Esophagus squamous epithelium (tissue), 5 donors: ENCODE measurements at places on chromosomes 2 and 18.

- DNase-seq = no peak
Observed at GRCh38 chr2:138997856-138998517, 217.8 kb upstream of the NXPH2 start.

GRCh38 chr2:128187032-128187654 lies 96.1 kb downstream of the UGGT1 start:
- no peak for DNase-seq

- DNase-seq = no peak
Observed at GRCh38 chr2:149213764-149214493, 116.5 kb upstream of the LYPD6 start.

GRCh38 chr2:20612925-20613916 lies 37.7 kb downstream of the HS1BP3 start:
- no peak for DNase-seq

- DNase-seq = no peak
Observed at GRCh38 chr2:227395556-227395955, 7.8 kb upstream of the SCYGR1 start.

GRCh38 chr2:3341336-3341735 lies 36.3 kb downstream of the EIPR1 start:
- DNase-seq = no peak

- DNase-seq = no peak
Observed at GRCh38 chr2:134244587-134244986, 9.3 kb upstream of the MGAT5 start.

DNA sequence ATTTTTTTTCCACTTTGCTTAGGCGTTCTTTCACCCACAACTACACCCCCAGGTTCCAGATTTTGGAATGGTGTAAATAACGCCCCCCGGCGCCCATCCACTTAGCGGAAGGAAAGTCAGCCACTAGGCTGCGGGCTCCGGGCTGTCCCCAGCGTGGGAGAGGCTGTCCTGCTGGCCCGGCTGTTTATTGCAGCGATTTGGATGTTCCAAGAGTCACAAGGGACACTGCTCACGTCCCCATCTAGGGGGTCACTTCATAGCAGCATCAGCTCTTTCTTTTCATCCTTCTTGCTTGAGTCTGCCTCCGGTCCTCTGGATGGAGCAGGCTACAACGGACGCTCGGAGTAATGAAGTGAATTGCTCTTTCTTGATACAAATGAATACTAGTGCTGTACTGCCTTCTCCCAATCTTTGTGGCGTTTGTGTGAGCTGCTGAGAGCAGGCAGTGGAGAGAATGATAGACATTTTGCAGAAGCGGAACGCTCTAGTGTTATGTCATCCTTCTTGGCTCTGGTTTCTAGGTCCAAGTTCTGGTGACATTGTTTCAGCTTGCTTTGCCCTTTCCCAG lies 50.7 kb upstream of the PAIP2B start:
- no peak for DNase-seq

- DNase-seq = no peak
Observed at GRCh38 chr2:85711578-85712060, 17.5 kb downstream of the GNLY start.

GRCh38 chr2:223952280-223952968 lies 4.8 kb upstream of the MRPL44 start:
- DNase-seq = no peak

- no peak for DNase-seq
Observed at GRCh38 chr2:61011678-61012077, 5.8 kb upstream of the PEX13 start.

DNA sequence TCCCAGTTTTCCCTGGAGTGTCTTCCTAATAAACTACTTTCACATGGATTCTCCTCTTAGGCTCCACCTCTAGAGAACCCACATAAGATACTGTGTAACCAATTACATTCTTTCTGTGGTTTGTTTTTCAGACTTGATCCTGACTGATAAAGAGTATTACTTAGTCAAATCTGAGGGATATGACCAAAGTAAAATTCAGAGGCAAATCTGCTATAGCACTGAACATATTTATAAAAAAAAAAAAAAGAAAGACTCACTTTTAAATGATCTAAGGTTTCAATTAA lies 13.9 kb downstream of the CKAP2L start:
- DNase-seq = no peak

- no peak for DNase-seq
Observed at GRCh38 chr2:26637811-26638310, 3.3 kb downstream of the CIB4 start.

DNA sequence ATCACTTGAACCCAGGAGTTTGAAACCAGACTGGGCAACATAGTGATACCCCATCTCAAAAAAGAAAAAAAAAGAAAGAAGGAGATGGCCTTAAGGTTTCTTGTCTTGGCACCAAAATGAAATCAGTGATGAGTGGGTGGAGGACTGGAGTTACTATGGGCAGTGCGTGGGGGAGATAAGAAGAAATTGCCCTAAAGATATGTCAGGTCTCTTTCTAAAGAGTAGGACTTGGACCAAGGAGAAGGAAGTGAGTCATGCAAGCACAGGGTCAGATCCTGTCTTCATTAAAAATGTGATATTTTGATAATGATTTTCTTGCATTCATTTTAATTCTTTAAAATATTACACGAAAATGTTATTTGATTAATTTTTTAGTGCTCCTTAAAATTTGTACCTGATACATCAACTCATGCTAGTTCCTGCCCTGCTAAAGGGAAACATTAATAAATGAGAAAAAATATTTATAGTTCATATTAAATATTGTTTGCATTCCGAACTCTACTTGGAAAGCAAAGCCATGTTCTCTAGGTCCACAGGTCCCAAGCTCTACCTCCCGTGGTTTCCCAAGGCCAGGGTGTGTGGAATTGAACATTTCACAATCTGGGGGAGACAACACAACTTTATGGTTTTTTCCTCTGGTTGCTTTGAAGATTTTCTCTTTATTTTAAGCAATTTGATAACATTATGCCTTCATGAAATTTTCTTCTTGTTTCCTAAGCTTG lies 62.6 kb upstream of the CTLA4 start:
- DNase-seq = no peak

DNA sequence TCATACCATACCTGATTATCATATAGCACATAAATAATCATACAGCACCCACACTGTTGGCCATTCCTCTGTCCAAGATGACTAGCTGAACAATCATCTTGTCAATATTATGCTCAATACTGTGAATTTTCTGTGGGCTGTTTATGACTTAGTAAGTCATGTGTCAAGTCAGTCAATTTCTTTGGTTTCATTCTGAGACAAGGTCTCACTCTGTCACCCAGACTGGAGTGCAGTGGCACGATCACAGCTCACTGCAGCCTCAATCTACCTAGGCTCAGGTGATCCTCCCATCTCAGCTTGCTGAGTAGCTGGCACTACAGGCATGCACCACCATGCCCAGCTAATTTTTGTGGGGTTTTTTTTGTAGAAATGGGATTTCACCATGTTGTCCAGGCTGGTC lies 5.7 kb downstream of the MCM6 start:
- no peak for DNase-seq

- no peak for DNase-seq
Observed at GRCh38 chr2:69221960-69222751, 164.9 kb downstream of the GFPT1 start.

DNA sequence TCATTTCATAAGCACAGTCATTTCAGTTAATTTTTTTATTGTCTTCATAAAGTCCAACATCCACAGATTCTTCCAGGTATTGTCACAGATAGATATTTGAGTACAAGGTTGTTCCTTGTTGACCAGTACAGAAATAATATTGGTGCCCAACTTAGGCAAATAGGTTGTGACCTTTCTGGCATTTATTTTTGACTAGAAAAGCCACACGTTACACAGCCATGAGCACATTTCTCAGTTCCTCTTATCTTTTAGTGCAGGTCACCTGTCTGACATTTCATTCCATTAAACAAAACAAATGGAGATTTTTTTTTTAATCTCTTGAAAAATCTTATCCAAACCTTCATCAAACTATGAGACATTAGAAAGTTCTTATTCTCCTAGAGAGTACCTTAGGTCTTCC lies 428.8 kb downstream of the ZNF521 start:
- no peak for DNase-seq

DNA sequence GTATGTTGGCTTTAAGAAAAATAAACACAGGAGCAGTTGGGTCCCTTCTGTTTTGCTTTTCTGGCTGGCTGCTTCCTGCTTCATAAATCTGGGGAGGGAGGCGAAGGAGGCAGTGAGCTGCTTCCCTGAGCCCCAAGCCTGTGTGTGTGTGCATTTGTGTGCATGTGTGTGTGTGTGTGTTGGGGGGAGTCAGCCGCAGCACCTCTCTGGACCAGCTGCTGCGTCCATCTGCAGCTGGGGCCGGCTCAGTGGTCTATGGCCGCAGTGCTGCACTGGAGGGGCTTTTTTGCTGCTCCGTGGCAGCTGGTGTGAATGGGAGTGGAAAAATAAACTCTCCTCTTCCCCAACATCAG lies 192.3 kb downstream of the RNF144A start:
- DNase-seq = no peak

DNA sequence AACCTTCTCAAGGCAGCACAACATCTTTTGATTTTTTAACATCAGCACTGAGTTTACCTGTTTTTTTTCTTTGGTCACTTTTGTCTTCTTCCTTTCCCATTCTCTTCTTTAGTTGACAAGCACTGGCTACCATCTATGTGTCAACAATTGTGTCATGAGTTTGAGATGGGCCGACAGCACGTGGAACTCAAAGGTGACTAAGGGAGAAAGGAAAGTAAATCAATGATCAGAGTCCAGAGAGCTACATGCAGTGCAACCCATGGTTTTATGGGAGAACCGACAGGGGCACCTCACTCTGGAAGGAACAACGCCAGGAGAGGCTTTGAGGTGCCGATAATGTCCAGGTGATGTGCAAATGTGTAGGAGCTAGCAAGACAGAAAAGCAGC lies 755.5 kb downstream of the RNF144A start:
- DNase-seq = no peak

- no peak for DNase-seq
Observed at GRCh38 chr2:240469239-240469636, 33.8 kb downstream of the GPC1 start.

- DNase-seq = no peak
Observed at GRCh38 chr18:48639772-48640432, 101.1 kb downstream of the CTIF start.

GRCh38 chr2:157192445-157193423 lies 64.8 kb upstream of the GALNT5 start:
- no peak for DNase-seq

DNA sequence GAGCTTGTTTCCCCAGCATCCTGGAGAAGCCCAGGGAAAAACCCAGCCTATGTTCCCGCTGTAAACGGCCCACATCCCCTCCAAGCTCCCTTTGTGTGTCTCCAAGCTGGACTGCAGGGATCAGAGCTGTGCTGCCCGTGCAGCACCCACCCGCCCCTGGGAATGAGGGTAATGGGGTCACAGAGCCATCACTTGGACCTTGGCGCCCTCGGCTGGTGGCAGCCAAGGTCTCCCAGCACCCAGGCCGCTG lies 670 bp upstream of the INPP5D start:
- no peak for DNase-seq

GRCh38 chr2:198383392-198383791 lies 579.0 kb downstream of the PLCL1 start:
- no peak for DNase-seq

DNA sequence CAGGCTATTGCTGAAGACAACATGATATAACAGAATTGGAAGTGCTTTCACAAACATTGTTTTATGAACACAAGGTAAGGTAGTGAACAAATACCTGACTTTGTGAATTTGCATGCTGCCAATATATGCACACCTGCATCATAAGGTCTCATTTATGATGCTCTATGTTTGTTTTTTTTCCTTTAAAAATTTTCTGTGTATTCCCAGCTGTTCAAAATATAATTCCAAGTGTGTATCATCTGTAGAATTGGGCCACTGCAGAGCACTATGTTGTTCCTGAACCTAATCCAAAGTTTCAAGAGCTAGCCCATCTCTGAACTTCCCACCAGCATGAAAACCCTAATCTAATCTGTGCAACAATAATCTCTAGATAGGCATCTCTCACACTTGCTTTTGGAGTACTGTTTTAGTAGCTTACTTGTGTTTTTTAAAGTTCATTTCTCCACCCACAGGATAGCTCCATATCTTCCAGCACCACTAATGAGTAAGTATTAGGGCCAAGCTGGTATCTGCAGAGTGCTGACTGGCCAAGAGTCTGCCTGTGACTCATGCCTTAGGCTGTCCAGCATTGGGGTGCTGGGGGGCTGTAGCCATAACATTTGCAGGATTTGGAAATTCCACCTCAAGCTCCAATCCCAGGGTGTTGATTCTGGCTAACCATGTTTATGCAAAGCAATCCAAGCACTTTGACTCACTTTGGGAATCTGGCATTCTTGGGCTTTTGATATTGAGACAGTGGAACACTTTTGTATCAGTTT lies 208.2 kb upstream of the REV1 start:
- DNase-seq = no peak

DNA sequence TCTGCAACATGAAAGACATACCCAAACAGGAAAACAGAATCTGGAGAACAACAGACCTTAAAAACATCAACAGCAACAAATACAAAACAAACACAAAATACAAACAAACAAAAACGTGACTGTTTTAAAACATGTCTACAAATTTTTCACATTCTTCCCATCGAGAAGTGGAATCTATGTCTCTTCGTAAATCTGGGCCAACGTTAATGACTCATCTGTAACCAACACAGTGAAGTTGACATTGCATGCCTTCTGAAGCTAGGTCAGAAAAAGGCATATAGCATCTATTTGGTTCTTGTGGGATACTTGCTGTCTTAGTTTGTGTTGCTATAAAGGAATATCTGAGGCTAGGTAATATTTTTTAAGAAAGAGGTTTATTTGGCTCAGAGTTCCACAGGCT lies 269.0 kb upstream of the FBXO11 start:
- DNase-seq = no peak

DNA sequence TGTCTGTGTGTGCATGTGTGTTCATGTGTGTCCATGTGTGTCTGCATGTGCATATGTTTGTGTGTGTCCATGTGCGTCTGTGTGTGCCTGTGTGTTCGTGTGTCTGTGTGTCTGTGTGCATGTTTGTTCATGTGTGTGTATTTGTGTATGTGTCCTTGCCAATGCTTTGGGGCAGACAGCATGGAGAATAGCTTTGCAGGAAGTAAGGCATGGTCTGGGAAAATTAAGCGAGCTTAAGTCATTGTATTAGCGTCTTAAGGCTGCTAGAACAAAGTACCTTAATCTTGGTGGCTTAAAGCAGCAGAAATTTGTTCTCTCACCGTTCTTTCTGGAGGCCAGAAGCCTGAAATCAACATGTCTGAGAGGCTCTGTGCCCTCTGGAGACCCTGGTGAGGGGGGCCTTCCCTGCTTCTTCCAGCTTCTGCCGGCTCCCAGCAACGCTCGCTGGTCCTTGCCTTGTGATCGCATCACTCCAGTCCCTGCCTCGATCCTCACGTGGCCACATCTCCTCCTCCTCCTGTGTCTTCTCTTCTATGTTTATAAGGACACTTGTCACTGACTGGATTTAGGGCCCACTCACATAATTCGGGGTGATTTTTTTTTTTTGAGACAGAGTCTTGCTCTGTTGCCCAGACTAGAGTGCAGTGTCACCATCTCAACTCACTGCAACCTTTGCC lies 3.8 kb downstream of the NEU2 start:
- DNase-seq = no peak
